ENCODE measurements at places on chromosomes 11 and 22.

- DNase-seq, result no peak
Measured at GRCh38 chr11:35650006-35650405, 12.6 kb upstream of the TRIM44 start.

DNA sequence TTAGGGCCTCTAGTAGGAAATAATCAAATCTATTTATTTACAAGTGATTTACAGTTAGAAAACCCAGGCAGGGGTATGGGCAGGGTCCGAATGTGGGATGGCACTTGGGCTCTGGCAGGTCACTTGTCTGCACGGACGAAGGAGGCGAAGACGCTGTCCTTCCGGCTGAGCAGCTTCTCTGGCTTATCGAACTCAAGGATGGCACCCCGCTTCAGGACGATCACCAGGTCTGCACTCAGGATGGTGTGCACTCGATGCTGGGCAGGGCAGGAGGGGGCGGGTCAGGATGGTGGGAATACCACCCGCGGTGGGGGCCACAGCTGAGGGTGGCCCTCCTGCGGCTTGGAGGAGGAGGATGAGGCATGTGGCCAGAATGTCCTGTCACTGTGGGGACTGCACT is 4.4 kb upstream of the KCNJ11 start:
- no peak for DNase-seq

- no peak for DNase-seq
Measured at GRCh38 chr11:118625036-118625690, 17.7 kb downstream of the PHLDB1 start.

DNA sequence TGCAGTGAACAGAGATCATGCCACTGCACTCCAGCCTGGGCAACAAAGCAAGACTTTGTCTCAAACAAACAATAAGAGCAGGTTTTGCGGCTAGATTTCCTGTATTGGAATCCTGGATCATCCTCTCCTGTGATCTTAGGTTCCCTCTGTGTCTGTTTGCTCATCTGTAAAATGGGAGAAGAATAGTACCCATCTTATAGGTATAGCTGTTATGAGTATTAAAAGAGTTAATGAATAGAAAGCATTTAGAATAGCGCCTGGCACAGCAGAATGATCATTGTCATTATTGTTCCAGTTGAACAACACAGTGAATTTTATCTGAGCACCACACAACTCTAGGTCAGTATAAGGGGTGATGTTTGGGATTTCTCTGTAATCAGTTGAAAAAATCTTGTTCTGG is 10.8 kb downstream of the MARK2 start:
- no peak for DNase-seq

GRCh38 chr11:115644856-115645255 is 140.6 kb upstream of the CADM1 start:
- no peak for DNase-seq

GRCh38 chr11:135002236-135002635 is 590.2 kb upstream of the B3GAT1 start:
- DNase-seq, result no peak

- no peak for DNase-seq
Measured at GRCh38 chr11:133824593-133824992, 20.7 kb downstream of the SPATA19 start.

- peak; percentile 66 for DNase-seq
Measured at GRCh38 chr22:19648419-19648929, 65.8 kb upstream of the SEPTIN5 start.

DNA sequence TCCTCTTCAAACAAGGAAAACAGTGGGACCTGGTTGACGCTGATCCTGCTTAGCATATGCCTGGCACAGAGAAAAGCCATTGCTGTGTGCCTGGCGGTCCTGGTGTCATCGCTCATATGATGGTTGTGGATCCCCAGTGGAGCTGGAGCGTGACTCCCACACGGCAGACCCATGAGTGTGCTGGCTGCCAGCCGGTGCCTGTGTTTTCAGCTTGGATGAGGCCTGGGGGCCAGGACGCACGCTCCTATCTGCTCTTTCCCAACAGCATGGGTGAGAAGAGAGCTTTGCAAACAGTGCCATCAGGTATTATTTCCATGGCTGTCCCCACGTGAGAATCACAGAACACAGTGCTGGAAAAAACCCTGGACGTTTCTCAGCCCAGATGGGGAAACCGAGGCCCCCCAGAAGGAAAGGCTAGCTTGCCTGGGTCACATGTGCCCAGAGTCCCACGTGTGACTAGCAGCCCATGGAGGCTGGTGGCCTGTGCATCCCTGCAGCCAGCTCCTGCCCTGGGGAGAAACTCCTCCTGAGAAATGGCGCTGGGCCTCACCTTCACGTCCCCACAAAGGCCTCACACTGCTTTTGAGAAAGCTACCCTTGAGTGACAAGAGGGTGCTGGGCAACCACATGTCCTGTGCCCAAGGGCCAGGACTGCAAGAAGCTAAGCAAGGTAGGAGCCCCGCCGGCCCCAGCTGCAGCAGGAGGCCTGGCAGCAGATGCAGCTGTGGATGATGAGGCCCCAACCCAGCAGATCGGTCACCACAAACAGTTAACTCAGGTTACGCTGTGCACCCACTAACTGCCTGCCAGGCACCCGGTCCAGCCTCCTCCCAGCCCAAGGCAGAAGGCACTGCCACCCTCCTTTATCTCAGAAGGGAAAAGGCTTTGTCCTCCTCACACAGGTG is 4.2 kb downstream of the CDKN1C start:
- DNase-seq, result no peak

- no peak for DNase-seq
Measured at GRCh38 chr22:20091690-20092476, 11.8 kb downstream of the DGCR8 start.

DNA sequence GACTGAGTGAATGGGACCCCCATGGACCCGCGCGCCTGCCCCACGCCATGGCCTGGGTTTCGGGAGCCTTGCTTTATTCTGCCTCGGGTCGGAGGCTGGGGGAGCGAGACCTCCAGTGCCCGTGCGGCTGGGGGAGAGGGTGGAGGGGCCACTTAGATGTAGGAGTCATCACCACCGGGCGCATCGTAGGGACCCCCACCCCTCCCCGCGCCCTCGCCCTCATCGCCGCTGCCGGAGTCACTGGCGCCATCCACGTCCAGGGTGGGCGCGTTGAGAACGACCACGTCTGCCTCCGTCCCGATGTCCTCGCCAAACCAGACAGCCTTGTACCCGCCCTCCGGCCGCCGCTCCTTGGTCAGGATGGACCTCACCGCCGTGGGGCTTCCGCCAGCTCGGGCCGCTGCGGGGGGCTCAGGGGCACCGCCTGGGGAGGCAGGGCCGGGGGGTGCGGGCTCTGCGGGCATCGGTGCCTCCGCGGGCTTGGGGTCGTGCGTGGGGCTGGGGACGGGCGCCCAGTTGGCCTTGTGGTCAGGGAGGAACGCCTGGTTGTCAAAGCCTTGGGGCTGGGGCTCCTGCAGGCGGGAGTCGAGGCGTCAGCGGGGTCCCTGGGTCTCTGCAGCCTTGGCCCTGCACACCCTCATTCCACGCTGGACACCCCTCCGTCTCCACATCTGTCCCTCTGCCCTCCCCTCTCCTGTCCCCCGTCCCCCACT is 1.6 kb upstream of the IRF7 start:
- no peak for DNase-seq

DNA sequence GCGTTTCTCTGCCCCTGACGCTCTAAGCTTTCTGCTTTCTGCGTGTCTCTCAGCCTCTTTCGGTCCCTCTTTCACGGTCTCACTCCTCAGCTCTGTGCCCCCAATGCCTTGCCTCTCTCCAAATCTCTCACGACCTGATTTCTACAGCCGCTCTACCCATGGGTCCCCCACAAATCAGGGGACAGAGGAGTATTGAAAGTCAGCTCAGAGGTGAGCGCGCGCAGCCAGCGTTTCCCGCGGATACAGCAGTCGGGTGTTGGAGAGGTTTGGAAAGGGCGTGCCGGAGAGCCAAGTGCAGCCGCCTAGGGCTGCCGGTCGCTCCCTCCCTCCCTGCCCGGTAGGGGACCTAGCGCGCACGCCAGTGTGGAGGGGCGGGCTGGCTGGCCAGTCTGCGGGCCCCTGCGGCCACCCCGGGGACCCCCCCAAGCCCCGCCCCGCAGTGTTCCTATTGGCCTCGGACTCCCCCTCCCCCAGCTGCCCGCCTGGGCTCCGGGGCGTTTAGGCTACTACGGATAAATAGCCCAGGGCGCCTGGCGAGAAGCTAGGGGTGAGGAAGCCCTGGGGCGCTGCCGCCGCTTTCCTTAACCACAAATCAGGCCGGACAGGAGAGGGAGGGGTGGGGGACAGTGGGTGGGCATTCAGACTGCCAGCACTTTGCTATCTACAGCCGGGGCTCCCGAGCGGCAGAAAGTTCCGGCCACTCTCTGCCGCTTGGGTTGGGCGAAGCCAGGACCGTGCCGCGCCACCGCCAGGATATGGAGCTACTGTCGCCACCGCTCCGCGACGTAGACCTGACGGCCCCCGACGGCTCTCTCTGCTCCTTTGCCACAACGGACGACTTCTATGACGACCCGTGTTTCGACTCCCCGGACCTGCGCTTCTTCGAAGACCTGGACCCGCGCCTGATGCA is at the start of gene MYOD1:
TSS of gene MYOD1 (plus strand) at position 544 of the 910 bp plus-strand sequence. CDS start at position 756, 212 bp downstream.
- peak; percentile 27 for DNase-seq

DNA sequence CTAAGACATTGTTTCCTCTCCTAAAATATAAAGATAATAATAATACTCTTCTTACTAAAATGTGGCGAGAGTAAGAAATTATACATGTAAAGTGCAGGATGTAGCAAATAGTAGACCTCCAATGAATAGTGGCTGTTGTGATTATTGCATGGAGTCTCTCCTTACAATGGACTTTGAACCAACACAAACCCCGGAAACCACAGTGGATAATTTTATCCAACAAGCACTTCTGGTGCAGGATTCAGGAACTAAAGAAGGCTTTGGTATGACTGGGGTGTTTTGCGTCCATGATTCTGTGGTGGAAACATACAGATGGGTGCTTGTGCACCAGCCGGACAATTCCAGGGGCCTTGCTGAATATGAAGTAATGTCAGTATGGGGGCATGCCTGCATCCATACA is 146.4 kb upstream of the UBASH3B start:
- DNase-seq, result no peak

DNA sequence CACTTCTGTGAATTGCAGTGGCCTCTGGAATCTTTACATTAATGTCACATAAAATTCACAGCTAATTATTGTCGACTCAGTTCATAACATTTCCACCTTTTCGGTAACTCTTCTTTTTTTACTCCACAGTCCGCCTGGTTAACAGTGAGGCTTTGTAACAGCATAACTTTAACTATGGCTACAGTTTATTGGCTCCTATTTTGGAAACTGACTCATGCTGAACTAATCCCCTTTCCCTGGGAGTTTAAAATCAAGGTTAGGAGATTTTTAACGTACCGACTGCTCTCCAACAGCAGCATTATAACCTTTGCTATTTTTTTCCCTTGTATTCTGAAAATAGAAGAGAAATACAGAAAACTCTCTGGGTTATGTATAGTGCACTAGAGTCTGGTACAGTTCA is 3.2 kb upstream of the POGLUT3 start:
- DNase-seq, result no peak

- DNase-seq, result no peak
Measured at GRCh38 chr11:105057432-105057831, 12.3 kb upstream of the CARD16 start.

- no peak for DNase-seq
Measured at GRCh38 chr22:33697640-33698039, 222.6 kb downstream of the LARGE1 start.

DNA sequence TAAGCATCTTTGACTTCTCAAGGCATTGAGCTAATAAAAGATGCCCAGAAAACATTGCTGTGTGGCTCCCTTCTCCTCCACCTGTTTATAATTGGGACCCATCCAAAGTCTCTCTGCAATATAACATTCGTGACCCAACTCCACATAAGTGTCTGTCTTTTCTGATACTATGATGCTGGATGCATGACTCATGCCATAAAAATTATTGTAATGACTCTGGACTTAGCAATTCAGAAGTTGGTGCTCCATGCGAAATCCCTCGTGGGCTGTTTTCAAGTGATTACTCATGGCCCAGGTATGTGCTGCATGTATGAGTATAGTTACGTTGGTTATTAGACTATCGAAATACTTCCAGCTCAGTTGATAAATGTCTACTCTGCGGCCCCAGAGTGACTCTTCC is 11.7 kb downstream of the FJX1 start:
- DNase-seq, result no peak

- no peak for DNase-seq
Measured at GRCh38 chr11:11717064-11717725, 95.4 kb upstream of the GALNT18 start.

DNA sequence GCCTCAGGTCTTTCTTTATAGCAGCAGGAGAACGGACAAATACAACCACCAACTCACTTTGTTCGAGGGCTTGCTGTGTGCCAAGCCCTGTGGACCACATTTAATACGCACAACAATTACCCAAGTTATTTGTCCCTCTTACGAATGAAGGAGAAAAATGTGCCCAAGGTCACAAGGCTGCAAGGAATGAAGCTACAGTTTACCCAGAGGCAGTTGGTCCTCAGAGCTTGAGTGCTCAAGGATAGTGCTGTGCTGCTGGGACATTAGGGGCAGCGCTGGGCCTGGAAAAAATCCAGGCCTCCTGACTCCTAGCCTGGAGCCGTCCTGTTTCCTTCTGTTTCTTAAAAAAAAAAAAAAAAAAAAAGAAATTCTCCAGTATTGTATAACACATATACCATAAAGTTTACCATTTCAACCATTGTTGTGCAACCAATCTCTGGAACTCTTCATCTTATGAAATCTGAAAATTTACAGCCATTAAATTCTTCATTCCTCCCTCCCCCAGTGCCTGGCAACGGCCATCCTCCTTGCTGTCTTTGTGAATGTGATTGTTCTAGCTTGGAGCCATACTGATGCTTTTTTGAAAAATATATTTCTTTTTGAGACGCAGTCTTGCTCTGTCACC is 1.0 kb upstream of the C11orf86 start:
- no peak for DNase-seq

DNA sequence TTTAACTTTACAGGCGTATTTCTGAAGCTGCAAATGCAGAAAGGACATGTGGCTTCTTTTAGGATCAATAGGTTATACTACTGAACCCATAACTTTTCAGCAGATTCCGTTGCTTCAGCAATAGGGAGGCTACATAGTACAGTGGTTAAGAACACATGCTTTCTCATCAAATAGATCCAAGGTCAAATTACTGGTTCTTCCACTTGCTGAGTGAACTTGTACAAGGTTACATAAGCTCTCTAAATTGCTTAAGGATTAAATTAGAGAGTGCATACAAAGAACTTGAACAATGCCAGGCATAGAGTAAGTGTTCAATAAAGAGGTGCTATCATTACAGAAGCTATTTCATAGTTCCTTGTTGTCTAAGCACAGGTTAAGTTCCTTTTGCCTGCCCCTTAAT is 129.6 kb downstream of the BARX2 start:
- DNase-seq, result no peak

DNA sequence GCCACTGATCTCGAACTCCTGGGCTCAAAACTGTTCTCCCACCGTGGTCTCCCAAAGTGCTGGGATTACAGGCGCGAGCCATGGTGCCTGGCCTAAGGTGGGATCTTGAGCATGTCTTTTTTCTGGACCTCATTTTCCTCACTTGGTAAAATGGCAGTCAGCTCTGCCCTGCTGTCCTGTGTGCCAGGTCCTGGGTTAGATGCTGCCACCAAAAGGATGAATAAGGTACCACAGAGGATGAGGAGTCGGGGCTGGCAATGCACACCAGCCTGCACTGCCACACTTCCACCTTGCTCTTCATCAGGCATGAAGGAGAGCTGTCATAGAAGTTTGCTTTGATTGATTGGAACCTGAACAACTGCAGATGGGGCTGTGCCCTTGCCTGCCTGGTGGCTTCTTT is 32.3 kb downstream of the ACO2 start:
- peak; percentile 67 for DNase-seq
